Dermis blood vessel endothelial cell (primary cell): ENCODE measurements at places on chromosomes 1 and 21.

DNA sequence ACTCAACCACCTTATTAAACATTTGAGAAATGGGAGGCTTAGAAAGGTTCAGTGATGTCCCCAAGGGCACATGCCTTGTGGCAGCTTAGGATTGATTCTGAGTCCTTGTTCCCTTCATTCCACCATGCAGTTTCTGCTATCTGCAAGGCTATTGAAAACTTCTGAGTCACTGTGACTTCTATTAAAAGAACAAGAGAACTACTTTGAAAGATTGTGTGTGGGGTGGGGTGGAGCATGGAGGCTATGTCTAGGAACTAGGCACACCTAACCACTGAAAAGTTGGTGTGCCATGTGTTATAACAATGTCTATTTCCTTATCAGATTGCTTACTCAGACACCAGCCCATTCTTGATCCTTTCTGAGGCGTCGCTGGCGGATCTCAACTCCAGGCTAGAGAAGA is 10.8 kb downstream of the MTARC1 start:
- DNase-seq: no peak

- DNase-seq: peak; percentile 72
Observed at GRCh38 chr1:17276568-17276967, 27.7 kb downstream of the PADI3 start.

GRCh38 chr21:31945141-31945540 is 72.3 kb downstream of the HUNK start:
- no peak for DNase-seq

GRCh38 chr1:186330758-186331157 is 44.3 kb downstream of the TPR start:
- DNase-seq: peak; percentile 20

- no peak for DNase-seq
Observed at GRCh38 chr1:72326494-72326893, 44.2 kb upstream of the NEGR1 start.

GRCh38 chr21:38159355-38159754 is 97.4 kb upstream of the KCNJ15 start:
- DNase-seq: peak; percentile 90

- no peak for DNase-seq
Observed at GRCh38 chr1:160634543-160635491, 12.0 kb downstream of the SLAMF1 start.

- no peak for DNase-seq
Observed at GRCh38 chr1:99472893-99473292, 173.0 kb upstream of the PALMD start.

DNA sequence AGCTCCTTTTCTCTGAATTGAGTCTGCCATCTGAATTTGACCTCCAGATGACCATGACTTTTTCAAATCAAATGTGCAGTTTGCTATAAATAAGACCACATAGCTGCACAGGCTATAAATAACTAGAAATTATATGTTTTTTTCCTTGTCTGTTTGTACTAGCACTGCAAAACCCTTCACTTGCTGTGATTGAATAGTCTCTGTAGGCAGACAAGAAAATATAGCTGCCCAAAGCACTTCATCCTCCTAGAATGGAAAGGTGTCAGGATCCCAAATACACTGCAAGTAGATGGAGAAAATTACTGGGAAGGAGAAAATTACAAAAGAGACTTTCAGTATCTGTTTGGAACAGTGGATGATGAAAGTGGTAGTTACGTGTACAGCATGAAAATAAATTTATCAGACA is 175.8 kb downstream of the APP start:
- DNase-seq: no peak

DNA sequence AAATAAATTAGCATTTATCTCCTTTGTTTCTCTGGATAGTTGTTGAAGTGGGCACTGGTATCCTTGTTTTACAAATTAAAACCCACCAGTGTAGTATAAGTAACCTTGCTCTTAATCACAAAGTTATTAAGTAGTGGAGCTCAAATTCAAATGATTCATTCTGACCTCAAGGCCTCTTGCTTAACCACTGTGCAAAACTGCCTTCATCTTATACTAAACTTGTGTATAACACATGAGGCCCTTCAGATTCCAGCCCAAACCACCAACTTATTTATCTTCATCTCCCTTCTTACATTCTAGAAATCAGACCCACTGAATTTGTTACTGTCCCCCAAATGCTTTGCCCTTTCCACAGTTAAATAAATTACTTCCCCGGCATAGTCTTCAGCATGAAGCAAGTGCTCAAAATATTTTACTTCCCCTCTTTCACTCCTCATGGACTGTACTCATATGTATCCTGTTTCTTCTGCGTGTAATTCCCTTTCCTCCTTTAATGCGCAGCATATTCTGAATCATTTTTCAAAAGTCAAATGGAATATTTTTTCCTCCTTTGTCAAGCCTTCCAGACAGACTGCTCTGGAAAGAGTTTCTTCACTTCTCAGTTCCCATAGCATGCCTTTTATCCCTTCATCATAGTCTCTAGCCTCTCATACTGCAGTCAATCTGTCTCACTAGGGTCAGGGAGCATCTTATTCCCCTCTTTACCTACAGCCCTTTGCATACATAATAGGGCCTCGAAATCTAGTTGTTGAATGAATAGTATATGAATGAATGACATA is 19.0 kb upstream of the DNASE2B start:
- no peak for DNase-seq

- DNase-seq: peak; percentile 31
Observed at GRCh38 chr1:21673277-21673780, 4.2 kb upstream of the RAP1GAP start.

- DNase-seq: no peak
Observed at GRCh38 chr21:39484711-39485276, 33.0 kb downstream of the SH3BGR start.

- no peak for DNase-seq
Observed at GRCh38 chr1:185853739-185854138, 119.5 kb downstream of the HMCN1 start.

DNA sequence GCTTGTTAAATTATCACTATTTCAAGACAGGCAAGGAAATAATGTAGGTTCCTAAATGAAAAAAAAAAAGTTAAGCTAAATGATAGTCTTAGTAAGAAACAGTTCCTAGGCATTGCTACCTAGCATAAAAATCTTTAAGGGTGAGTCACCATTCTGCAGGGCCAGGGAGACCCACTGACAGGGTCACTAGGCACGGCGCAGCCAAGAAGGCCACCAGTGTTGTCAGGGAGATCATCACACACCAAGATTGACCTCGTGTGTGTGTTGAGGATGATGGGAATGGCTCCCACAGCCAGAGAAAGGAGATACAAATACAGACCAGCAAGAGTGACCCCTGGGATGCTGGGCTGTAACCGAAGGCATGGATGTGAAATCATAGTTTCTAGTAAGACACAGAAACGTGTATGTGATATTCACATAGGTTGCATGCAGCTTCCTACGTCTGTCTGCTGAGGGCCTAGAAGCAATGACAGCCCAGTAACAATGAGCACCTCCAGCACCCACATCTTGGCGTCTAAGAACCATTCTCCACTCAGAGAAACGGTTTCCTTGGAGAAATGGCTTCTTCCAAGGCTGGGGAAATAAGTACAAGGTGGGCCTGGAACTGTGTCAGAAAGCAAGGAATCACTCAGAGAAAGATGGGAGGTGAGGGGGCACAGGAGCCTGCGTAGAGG is 29.1 kb downstream of the RIPK4 start:
- DNase-seq: no peak

DNA sequence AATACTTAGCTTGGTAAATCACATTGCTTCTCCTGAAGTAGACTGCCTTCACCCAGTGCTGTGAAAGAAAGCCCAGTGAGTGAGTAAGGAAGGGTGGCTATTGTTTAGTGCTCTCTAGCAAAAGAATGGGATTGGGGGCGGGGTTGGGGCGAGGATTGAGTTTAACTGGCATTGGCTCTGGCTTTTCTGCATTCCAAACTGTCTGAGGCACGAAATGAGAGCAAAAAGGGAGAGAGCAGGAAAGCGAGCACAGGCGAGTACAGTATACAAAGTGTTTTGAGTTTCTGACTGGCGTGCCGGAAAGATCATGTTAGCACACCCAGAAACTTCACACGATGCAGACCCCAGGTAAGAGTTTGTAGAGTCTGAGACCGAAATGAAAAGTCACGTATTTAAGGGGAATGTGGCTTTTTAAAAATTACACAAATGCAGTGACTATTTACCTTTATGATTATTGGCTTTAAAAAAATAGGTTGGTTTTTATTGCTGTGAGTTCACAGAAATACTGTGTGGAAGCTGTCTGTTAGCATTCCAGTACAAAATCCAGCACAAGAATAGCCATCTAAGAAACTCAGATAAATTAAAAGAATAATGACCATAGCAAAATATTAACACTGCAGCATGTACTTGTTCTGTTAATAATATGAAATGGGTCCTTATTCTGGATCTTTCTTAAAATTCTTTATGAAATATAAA is 155.4 kb downstream of the CLEC20A start:
- DNase-seq: peak; percentile 93

GRCh38 chr21:38925923-38926322 is 120.2 kb downstream of the ETS2 start:
- peak; percentile 48 for DNase-seq

DNA sequence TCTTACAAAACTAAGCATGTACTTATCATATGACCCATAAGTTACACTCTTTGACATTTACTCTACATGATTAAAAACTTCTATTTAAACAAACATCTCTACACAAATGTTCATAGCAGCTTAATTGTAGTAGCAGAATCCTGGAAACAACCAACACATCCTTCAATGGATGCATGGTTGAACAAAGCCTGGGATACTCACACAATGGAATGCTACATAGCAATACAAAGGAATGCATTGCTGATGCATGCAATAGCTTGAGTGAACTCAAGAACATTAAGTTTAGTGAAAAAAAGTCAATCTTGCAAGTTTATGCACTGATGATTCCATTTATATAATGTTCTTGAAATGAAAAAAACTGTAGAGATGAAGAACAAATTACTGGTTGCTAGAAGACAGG is 686.9 kb downstream of the LRRIQ3 start:
- no peak for DNase-seq

- no peak for DNase-seq
Observed at GRCh38 chr1:25649505-25650288, 33.1 kb downstream of the MAN1C1 start.

GRCh38 chr1:53733975-53734649 is 4.9 kb downstream of the GLIS1 start:
- DNase-seq: no peak

- peak; percentile 24 for DNase-seq
Observed at GRCh38 chr1:241396747-241397681, 40.0 kb upstream of the RGS7 start.

DNA sequence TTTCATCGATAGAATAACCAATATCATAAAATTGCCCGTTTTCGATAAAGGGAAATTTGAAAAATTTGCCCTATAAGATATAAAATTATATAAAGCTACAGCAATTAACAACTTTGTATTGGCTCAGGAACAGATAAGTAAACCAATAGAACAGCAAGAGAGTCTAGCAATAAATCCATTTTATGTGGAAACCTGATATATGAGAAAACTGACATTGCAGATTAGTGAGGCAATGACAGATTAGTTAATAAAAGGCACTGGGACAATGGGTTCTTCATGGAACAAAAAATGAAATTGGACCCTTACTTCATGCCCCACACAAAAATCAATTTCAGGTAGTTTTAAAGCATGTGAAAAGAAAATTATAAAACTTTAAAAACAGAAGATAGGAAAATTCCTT is 169.9 kb upstream of the ST6GALNAC5 start:
- no peak for DNase-seq

DNA sequence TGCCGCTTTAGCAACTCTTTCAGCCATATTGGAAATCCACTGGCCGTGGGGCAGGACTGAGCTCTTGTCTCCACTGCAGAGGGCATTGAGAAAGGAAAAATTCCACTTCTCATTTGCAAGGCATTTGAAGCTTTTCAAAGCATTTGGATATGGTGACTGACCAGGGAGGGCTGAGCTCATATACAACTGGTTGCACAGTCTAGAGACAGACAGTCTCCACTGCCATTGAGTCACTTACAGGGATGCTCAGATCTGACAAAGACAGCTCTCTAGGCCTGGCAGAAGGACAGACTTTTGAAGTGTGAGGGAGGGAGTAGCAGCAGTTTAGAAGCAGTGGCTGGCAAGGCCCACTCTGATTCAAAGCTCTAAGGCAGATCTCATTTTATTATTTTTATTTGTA is 24.2 kb downstream of the NCF2 start:
- no peak for DNase-seq

GRCh38 chr21:38810034-38810825 is 4.5 kb downstream of the ETS2 start:
- DNase-seq: peak; percentile 9

- DNase-seq: no peak
Observed at GRCh38 chr1:182087304-182087703, 25.8 kb upstream of the ZNF648 start.

GRCh38 chr1:19644681-19645410 is 735 bp downstream of the NBL1 start:
- peak; percentile 39 for DNase-seq

DNA sequence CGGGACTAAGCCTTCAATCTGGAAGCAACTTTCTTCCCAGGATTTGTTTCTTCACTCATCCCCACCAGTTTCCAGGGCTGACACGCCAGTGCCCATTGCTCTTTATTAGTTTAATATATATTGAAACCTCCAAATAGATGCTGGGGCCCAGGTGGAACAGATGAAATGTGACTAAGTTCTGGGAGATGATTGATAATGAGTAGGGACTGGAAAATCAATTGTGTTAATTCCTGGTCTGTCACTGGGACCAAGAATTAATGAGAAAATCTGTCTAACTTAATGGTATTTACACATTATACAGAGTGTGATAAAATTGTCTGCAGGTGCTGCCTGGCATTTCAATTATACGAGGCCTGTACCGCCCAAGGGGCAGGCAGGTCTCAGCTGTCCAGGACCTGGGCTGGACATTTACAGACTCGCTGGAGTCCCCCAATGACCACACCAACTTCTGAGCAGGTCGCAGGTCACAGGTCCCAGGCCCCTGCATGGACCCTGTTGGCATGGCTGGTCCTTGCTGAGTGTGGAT is 35.8 kb downstream of the UBIAD1 start:
- no peak for DNase-seq

DNA sequence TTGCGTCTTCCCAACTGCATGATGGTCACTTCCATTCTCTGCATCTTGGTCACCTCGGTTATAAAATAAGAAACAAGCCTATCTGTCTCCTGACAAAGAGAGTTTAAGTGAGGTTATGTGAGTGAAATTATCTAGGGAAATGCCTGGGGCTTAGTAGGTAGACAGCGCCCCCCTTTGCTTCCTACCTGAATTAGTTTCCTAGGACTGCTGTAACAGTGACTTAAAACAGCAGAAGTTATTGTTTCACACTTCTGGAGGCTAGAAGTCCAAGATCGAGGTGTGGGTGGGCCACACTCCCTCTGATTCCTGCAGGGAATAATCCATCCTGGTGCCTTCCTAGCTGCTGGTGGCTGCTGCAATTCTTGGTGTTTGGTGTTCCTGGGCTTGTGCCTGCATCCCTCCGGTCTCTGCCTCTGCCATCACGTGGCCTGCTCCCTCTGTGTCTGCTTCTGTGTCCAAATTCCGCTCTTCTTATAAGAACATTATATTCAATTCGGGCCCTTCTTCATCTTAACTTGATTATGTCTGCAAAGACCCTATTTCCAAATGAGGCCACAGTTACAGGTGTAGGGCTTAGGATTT is 92.6 kb downstream of the IGSF21 start:
- no peak for DNase-seq

- DNase-seq: no peak
Observed at GRCh38 chr1:19123837-19124236, 86.2 kb downstream of the UBR4 start.
